WTC11 (cell line): ENCODE measurements at places on chromosomes 1 and 21. TPM values are rescaled to one million over a fixed set of nuclear protein-coding genes. Genes with fewer than 3 reads are reported as not detected.

DNA sequence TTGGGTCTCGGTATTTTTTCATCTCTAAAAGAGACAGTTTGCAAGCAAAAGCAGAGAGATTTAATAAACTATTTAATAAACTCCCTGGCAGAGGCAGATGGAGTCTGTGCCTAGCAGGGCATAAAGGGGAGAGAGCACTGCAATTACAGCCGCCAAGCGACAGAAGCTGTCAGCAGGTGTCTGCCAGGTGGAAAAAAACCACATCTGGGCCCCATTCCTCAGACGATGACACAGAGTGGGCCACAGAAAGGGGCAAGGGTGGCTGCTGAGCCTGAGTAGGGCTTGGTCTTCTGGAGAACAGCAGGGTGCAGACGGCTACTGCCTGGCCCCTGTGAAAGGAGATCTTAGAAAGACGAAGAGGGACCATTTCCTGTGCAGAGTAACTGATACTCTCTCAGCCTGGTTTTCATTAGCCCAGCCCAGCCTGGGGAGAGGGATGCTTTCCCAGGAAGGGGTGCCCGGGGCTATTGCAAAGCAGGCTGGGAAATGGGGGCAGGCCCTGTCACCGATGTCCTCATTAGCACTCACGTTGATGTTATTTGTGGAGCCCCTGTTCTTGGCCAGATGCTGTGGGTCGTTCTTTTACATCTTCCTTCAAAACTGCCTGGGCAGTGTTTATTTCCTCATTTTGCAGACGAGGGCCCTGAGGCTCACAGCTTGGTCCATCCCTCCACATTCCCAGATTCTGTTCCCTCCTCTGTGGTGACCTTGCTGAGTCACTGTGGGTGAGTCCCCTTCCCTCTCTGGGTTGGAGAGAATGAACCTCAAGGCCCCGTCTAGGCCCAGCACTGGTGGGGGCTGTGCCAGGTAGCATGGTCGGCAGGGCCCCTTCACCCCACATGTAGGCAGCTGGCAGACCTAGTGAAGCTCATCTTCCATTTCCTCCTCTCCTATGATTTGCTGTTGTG is 472.7 kb downstream of the PTPRU start:
- H3K27ac ChIP-seq = no peak overlapping the region
- H3K27me3 ChIP-seq = peaks cover 17% of the 10 kb centered on the region
- H3K4me1 ChIP-seq = peaks cover 31% of the 10 kb centered on the region
- H3K4me3 ChIP-seq = no peak overlapping the region
- no peak for DNase-seq

DNA sequence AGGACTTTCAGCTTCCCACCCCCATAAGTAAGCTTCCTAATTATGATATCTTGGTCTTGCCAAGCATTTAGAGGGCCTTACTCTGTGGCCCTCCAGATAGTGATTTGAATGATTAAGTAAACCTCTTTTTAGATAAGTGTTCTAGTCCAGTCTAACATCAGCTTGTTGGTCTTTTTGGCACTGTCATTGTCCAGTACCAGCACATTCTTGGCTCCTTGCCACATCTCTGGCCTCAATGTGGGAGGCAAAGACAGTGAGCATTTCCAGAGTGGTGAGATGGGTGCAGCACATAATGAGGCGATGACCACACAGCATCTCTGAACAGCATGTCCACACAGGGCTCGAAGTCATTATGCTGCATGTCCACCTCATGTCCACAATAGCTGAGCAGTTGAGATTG is 6.1 kb downstream of the CAPZA1 start:
- no peak overlapping the region for H3K4me3 ChIP-seq
- peaks cover 9% of the 10 kb centered on the region for H3K4me1 ChIP-seq
- peaks cover 6% of the 10 kb centered on the region; the same call in 1 of the 2 replicates for H3K36me3 ChIP-seq
- H3K27me3 ChIP-seq = no peaks in the 10 kb centered on the region
- DNase-seq = no peak

The EFHD2 gene
- total RNA-seq = 19.5 to 23.8 TPM (median 21.9 TPM) in 3 replicates

The BGLAP gene
- 2.3 to 3.8 TPM (median 2.6 TPM) in 3 replicates for total RNA-seq

- no peaks in the 10 kb centered on the region for H3K27me3 ChIP-seq
- H3K4me1 ChIP-seq = peaks cover 7% of the 10 kb centered on the region
- DNase-seq = peak; percentile 9
- H3K4me3 ChIP-seq = no peak overlapping the region
- H3K36me3 ChIP-seq = 0 out of 2 replicates have a peak, but pooled peaks cover 2% of the 10 kb centered on the region
- no peak overlapping the region for H3K27ac ChIP-seq
Measured at GRCh38 chr1:11519629-11520031, 40.7 kb downstream of the DISP3 start.

DNA sequence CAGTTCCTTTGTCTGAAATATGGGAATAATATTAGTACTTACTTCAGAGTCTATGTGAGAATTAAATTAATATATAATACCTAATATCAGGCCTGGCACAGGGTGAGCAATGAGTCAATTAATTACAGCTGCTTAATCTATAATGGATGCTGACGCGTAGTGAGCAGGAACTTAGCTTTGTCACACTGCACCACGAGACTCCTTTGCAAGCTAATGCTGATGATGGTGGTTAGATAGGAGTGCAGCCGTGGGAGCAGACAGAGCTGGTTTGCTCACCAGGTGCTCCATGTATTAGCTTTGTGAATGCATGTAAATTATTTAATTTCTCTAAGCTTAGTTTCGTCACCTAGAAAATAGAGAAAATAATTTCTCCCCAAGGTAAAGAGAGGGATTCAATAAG is 35.1 kb downstream of the KCNJ15 start:
- H3K27me3 ChIP-seq = no peaks in the 10 kb centered on the region
- no peaks in the 10 kb centered on the region for H3K36me3 ChIP-seq
- H3K4me1 ChIP-seq = peaks cover 20% of the 10 kb centered on the region
- no peak overlapping the region for H3K27ac ChIP-seq
- H3K4me3 ChIP-seq = no peak overlapping the region
